ENCODE measurements at places on chromosomes 5 and 9.

DNA sequence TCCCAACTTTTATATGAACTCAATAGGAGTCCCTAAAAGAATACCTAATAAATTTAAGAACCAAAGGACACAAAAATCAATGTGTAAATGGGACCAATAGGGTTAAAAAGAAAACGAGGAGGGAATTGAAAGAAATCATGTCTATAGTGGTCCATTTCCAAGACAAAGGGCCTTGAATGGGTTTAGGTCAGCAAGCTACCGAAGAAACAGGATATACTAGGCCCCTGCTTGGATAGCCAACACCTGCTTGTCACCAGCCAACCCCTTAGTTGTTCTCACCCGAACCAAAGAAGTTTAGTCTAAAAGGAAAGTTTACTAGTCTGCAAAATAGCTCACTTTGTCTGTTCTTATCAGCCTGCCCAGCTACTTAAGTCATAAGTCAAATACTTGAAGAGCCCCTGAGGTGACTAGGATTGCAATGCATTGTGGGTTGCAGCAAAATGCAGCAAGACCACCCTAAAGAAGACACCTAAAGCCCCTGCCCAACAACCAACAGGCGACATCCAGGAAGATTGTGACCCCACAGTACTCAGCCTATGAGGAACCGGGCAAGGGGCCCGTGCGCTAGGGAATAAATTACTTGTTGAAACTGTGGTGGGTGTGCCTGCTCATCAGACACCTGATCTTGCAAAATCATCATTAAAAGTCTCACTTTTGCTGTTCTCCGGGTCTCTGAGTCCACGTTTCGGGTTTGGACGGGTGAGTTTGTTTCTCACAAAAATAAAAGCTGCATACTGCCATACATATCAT is 183.9 kb upstream of the PPP1R26 start:
- DNase-seq: no peak

DNA sequence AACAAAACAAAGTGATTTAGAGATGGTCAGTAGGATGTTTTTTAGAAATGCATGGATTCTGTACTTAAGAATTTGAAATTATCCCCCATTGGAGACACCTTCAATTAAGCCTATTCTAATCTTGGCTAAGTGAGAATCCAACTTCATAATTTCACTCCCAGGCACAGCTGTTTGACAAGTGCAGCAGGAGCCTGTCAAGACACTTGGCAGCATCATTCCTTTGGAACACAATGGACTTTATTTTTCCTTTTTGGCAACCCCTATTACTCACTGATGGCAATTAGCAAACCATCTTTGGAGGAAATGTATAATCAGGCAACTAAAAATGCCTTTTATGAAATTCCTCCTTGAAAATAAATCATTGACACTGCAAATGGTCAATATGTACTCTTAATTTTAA is 194.7 kb downstream of the GLIS3 start:
- no peak for DNase-seq

DNA sequence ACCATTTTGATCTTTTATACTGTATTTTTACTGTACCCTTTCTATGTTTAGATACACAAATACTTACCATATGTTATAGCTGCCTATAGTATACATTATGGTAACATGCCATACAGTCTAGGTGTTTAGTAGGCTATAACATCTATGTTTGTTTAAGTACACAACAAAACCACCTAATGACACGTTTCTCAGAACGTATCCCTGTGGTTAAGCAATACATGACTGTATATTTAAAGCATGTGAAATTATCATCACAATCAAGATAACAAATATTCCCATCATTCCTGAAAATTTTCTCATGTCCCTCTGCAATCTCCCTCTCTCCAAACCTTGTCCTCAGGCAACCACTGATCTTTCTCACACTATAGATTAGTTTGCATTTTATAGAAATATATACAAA is 66.4 kb upstream of the SUSD1 start:
- DNase-seq: no peak

- no peak for DNase-seq
These were observed 281.7 kb upstream of the EFNA5 start for GRCh38 chr5:107952450-107952849.

DNA sequence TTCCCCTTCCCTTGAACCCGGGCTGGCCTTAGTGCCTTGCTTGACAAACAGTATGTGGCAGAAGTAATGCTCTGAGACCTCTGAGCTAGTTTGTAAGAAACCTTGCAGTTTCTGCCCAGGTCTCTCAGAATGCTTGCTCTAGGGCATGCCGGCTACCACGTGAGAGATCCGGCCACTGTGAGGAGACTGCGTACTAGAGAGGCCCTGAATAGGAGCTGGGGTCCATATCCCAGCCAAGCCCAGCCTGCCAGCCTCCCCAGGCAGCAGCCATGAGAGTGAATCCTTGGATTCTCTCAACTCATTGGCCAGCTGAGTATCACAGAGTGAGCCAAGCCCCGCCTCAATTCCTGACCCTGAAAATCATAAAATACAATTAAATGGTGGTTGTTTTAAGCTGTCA is 16.0 kb upstream of the COL15A1 start:
- DNase-seq: no peak

GRCh38 chr9:121889990-121890563 is 203.0 kb downstream of the TTLL11 start:
- no peak for DNase-seq

DNA sequence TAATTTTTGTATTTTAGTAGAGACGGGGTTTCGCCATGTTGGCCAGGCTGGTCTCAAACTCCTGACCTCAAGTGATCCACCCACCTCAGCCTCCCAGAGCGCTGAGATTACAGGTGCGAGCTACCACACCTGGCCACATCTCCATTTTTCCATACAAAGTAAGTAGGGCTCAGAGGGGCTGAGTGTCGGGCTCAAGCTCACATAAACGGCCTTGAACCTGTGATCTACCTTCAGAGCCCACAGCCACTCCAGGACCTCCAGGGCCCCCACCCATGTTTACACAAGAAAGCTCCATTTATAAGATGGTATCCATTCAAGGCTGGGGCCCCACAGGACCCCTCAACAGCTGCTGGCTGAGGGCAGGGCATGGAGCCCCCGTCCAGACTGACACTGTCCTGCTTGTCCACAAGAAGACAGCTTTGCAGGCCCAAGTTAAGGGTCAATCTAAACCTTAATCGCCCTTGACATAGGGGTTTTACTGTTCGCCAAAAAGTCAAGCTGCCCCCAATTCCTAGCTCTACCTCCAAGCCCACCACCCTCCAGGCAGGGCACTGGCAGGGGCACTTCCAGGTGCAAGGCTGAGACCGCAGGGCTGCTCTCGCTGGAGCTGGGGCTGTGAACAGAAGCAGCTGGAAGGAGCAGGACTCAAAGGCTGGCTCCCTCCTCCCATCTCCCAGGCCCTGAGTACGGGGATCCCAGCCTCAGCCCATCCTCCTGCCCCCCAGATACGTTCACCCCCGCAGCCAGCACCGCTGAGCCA is 18.9 kb downstream of the FAM78A start:
- DNase-seq: no peak

GRCh38 chr9:7433508-7434292 is 365.9 kb downstream of the DMAC1 start:
- no peak for DNase-seq

- DNase-seq: no peak
These were observed 19.9 kb upstream of the TMEM250 start for GRCh38 chr9:136138566-136138965.

- no peak for DNase-seq
These were observed 703 bp downstream of the ISCA1 start for GRCh38 chr9:86281593-86282076.

DNA sequence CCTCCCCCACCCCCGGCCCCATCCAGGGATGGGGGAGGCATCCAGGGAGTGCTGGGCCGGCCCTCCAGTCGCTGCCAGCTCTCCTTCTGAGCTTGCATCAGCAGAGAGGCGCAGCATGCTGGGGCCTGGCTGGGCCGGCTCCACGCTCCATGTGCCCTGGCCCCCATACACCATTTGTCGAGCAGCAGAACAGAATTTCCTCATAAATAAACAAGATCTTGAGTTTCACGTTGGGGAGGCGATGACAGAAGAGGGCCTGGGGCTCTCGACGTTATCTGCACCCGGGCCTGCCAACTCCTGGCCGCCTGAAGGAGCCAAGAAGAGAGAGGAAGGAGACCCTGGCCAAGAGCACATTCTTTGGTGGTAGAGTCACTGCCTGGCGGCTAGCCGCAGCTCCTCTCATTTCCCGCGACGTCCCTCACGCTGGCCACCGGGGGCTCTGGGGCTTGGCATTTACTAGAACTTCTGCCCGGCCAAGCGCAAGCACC is 177.0 kb downstream of the FGF18 start:
- DNase-seq: no peak

GRCh38 chr9:12497790-12498189 is 195.4 kb upstream of the TYRP1 start:
- no peak for DNase-seq

DNA sequence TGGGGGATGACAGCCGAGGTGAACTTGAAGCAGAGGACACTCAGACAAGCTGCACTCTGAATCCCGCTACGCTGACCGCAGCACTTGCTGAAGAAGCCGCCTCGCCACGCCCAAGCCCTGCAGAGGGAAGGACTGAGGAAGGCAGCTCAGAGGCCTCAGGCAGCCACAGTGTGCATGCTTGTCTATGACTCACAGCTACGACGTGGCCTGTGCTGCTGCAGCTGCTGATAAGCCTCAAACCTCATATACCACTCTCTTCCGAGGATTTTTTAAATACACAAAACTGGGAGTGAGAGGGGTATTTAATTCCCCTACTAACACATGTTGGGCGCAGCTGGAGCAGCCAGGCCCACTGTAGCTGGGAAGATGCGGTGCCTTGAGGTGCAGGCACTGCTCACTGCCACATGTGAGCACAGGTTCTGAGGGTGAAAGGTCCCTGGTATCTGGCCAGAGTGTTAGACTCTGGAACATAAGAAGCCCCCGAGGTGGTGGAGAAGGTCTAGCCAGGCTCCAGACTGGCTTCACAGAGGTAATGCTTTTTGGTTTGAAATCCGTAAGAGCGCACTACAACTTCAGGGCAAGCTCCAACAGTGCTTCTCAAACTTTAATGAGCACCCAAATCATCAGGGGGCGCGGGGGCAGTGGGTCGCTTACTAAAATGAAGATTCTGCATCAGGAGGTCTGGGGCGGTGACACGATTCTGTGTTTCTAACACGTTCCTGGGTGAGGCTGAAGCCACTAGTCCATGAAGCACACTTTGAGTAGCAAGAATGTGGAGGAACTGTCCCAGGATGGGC is 196.8 kb downstream of the AUH start:
- peak; percentile 18 for DNase-seq

GRCh38 chr5:128905568-128906110 is 59.6 kb upstream of the SLC27A6 start:
- DNase-seq: no peak

DNA sequence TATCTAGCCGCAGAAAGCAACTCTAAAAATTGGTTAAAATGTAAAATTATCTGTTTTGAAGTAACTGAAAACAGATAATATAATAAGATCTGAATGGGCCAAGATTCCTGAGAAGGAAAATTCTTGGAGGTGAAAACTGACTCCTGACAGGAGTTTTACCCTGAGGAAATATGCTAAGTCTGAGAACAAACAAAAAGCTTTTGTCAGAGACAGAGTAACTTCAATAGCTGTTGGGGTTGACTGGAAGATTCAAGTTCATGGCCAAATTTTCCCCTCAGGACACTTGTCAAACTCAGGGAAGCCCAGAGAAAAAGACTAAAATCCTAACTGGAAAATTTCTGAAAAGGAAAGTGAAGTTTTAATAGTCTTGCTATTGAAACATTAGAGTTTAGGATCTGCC is 5.7 kb downstream of the PCDHB4 start:
- no peak for DNase-seq

DNA sequence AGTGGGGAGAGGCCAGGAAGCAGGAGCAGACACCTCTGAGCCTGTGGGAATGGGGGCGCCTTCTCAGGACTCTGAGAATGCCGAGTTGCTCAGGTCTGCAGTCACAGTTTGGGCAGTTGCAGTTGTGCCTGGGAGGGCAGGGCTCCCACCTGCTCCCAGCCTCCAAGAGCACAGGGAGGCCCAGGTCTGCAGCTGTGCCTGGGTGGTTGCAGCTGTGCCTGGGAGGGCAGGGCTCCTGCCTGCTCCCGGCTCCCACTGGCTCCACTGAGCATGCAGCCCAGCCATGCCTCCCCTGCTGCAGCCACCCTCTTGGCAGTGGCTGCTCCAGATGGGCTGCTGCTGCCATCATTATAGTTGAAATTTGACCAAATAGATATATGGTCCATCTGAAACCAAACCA is 1062.8 kb upstream of the ACO1 start:
- no peak for DNase-seq

All from activated naive CD8-positive, alpha-beta T cell treated with anti-CD3 and anti-CD28 coated beads, Interleukin-2, amount 50 U/mL, for 16 hours (primary cell).